ENCODE measurements at places on chromosomes 7 and 10.

DNA sequence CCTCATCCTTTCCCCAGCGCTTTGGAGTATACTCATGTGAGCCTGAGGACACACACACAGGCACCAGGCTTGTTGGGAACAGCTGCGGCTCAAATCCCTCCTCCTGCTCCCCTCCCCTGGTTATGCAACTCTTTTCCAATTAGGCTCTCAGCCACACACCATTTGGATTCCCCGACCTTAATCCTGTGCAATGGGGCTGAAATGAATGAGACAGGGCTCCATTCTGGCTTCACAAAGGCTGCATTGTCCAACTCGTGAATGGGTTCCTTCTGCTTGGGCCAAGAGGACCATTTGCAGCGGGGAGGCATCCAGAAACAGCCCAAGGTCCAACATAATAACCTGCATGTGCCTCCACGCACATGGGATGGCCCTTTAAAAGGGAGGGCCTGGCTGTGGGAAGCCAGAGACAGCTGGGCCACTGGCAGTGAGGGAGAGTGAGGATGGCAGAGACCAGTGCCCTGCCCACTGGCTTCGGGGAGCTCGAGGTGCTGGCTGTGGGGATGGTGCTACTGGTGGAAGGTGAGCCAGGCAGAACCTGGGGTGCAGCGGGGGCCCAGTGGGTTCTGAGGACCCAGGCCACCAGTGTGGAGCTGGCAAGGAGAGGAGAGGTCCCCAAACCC, at the start of gene RGR:
Gene RGR (plus strand): TSS at position 403 of the 620 bp plus-strand sequence. CDS start 38 bp downstream, at position 441.
- DNase-seq = no peak

- no peak for DNase-seq
Observed at GRCh38 chr10:33295851-33296250, 38.6 kb downstream of the NRP1 start.

DNA sequence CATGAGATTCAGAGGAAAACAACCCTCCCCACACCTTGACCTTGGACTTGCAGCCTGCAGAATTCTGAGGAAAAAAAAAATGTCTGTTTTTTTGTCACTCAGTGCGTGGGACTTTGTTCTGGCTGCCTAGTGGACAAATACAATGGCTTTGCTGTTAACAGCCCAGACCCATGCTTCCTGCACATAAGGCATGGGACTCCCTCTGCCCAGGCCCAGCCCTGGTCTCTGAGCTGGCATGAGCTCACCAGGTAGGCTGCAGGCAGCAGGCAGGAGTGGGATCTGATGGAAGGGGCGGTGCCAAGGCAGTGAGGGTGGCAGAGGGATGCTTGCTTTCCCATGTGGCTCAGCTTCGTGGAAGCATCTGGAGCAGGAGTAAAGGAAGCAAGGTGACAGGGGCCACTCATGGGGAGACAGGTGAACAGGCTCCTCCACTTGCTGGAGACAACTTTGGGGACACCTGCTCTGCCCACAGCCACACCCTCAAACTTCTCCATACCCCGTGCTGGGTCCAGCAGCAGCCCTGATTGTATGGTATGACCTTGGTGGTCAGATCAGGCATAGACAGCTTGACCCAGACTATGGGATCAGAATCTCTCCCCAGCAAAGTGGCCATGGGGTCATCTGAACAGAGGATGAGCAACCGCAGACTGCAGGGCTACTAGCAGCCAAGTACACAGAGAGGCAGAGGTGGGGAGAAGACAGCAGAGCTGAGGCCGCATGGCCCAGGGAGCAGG, 27.0 kb downstream of the ANXA8 start:
- no peak for DNase-seq

GRCh38 chr7:47846138-47846836, 102.0 kb downstream of the PKD1L1 start:
- no peak for DNase-seq

- no peak for DNase-seq
Observed at GRCh38 chr7:95421000-95421846, 13.6 kb downstream of the PON2 start.

GRCh38 chr7:116776046-116776445, 86.3 kb upstream of the CAPZA2 start:
- DNase-seq = no peak

- DNase-seq = no peak
Observed at GRCh38 chr7:105141068-105141467, 127.1 kb downstream of the KMT2E start.

GRCh38 chr7:28865601-28866144, 92.5 kb downstream of the TRIL start:
- no peak for DNase-seq

- no peak for DNase-seq
Observed at GRCh38 chr7:30852308-30852684, 59.4 kb upstream of the AQP1 start.

DNA sequence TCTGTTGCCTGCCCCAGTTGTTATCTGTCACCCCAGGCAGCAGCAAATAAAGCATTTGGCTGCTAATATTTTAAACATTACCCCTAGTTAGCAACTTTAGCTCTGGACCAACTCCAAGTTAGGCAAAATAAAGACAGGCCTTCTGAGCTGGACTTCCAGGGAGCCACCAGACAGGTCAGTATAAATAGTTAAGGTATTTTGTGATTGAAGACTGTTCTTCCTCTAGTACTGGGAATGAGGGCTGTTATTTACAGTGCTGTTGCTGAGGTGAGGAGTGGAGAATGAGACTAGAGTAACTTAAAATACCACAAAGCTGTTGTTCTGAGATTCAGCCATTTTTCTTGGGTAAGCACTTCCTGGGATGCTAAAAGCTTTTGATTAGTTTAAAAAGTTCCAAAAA, 40.1 kb downstream of the ZNF518A start:
- no peak for DNase-seq

- DNase-seq = peak; percentile 23
Observed at GRCh38 chr10:11450427-11450826, 161.0 kb downstream of the USP6NL start.

DNA sequence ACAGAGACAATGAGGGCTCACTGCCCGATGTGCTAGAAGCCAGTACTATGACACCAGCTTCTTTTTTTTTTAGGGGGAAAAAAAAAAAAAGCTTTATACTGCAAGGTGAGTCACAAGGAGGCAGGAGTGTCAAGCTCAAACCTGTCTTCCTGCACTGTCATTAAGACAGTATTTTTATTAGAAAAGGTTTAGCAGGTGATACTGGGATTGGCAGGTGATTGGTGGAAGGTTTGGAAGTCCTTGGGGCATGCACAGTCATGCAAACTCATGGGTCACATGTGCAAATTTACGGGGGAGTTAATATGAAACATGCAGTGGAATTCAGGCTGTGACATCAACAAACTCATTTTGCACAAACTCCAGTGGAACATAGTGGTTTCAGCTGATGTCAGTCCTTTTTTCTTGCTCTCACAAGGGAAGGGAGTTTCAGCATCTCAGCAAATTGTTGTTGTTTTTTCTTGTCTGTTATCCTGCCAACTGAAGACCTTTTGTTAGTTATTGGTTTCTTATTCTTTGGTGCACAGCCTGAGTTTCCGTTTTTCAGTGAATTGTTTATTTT, 530.6 kb downstream of the ANKRD7 start:
- DNase-seq = no peak

DNA sequence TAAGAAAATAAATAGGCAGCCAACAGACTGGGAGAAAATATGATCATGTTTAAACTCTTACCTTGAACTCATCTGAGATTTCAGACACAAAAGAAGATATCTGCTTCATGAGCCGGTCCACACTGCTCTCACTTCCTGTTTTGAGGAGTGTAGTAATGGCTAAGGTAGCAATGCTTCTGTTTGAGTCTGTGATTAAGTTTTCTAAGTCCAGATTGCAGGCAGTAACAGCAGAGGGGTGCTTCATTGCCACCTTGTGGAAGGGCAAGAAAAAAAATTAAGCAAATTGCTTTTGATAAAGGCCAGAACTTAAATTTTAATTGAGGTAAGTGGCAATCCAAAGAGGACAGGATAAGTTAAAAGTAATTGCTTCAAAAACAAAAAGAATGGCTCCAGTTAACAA, 69.1 kb downstream of the MEST start:
- no peak for DNase-seq

GRCh38 chr7:66500087-66500486, 128.6 kb upstream of the KCTD7 start:
- no peak for DNase-seq

GRCh38 chr10:75283078-75283670, 47.4 kb upstream of the COMTD1 start:
- DNase-seq = no peak

DNA sequence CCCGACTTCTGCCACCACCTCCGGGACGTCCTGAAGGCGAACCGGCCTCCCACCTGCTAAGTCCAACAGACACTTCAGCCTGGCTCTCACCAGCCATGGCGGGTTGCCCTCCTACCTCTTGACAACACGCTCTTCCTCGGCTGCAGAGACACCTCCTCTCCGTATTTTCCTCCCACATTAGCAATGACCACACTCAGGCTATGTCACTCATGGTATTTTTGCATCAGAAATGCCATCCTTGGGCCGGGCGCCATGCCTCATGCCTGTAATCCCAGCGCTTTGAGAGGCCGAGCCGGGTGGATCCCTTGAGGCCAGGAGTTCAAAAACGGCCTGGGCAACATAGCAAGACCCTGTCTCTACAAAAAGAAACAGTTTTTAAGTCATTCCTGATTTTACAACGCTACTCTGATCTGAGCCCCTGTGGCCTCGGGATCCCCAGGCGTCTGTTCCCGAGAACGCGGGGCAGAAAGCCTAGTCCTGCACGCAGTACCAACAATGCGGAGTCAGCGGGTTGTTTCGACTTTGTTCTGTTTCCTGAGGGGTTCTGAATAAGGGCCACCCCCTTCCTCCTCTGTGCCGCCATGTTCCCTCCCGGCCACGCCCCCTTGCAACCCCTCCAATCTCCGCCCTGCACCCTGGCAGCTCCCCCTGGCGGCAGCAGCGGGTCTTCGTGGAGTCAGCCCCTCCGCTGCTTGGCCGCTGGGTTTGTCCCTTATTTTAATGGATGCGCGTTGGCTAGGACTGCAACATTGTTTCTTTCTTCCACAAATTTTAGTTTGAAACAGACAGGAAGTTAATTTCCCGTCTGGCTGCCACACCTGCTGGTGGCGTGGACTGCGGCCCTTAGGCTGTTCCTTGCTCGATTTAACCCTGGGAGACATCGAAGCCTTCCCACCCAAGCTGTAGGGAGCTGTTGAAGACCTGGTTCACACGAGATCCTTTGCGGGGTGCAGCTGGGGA, 9.7 kb upstream of the ZFAND2A start:
- DNase-seq = peak; percentile 88

- no peak for DNase-seq
Observed at GRCh38 chr10:31242902-31243301, 76.1 kb upstream of the ZEB1 start.
